ENCODE measurements at places on chromosomes 3 and 15. TPM values are rescaled to one million over a fixed set of nuclear protein-coding genes. Genes with fewer than 3 reads are reported as not detected.

- DNase-seq = no peak
Measured at GRCh38 chr3:175965036-175965435, 1105.9 kb downstream of the NAALADL2 start.

DNA sequence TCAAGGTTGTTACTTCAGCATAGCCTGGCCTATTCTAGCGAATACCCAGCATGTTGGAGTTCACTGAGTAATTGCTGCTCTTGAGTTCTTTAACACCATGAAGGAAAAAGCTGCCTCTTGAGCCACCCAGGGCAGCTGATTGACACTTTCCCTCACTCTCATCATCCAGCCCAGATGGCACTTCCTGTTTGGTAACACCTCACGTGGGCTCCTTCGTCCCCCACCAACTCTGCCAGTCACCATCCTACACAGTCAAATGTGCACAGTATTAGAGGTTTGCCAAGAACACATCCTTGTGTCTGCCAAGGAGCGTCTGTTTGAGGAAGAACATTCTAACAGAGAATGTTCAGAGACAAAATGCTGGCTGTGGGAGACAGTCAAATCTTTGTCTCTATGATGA lies 266.3 kb downstream of the RPLP1 start:
- DNase-seq = no peak

DNA sequence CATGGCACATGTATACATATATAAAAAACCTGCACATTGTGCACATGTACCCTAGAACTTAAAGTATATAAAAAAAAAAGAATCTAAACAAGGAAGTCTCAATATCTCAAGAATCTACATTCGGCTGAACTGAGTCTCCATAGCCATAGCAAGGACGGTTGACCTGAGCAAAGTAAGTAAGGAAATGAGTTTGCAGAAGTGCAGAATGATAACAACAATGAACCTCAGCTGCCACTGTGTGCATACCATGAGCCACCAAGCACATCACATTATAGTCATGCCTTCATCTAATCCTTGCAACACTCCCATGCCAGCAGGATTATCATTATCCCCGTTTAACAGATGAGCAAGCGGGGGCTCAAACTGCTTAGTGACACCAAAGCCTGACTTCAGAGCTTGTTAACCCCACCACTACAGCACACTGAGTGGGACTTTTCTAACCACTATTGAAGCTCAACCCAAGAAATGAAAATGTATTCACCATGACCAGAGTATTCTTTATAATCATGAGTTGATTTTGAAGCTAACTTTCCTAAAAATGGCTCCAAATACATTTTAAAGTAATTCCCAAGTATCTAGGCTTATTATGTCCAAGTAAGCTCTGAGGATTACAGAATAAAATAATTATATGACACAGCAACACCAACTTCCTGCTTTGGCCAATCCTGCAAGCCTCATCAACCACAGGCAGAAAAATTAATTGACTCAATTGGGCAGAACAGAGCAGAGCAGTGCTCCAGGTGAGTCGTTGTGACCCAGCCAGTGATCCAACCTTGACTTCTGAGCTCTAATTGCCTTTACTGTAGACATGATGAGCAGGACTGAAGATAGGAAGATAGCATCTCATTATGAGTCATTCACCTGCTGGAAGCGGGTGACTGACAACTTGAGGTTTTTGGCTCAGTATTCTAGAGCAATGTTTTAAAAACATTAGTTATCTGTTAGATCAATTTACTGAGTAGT lies 47.3 kb upstream of the IL12A start:
- no peak for DNase-seq

The ADAMTS7 gene
- polyA plus RNA-seq = 34.1 TPM

DNA sequence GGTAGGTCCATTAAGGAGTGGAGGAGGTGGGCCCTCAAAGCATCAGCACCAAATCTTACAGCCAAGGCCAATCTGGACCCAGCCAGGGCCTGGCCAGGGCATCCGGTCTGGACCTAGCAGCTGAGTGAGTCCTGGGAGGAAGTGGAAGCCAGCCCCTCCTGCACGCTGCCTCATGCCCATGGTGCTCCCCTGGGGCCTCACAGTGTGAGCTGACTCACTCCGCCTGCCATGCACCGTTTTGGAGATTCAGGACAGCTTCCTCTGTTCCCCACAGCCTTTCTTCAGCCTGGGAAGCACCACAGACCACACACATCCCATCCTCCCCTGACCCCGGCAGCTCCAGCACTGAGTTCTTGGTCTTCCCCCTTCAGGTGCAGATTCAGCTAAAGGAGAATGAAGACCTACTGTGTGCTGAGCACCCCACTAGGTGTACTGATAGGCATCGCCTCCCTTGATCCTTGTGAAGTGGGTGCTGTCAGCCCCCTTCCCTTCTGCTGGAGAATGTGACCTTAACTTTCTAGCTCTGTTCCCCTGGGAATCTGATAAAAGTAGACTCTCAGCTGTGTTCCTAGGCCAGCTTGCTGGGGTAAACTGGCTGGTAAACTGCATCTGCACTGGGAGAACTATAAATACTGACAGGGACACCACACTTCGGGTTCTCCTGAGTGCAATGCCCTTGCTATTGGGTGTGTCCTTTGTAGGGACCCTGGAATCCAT lies 36.8 kb upstream of the SEC13 start:
- DNase-seq = no peak

The XCR1 gene
- 0.80 TPM for polyA plus RNA-seq

The BFSP2 gene
- not detected for polyA plus RNA-seq

GRCh38 chr3:36447061-36447460 lies 66.8 kb downstream of the STAC start:
- DNase-seq = no peak

GRCh38 chr3:156259896-156260295 lies 139.5 kb downstream of the KCNAB1 start:
- DNase-seq = no peak

DNA sequence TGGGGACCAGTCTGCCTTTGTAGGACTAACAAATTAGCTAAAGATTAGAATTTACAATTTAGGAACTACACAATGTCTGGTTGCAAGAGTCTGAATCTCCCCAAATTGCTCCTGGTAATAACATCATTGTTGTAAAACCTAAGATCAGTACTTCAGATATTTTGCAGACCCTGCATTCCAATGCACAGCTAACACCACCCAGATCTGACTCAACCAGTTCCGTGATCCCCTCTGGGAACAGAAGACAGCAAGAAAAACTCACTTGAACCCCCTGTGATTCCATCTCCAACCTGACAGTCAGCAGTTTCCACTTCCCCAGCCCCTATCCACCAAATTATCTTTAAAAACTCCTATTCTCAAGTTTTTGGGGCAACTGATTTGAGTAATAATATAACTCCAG lies 201.9 kb upstream of the ARPP21 start:
- no peak for DNase-seq

DNA sequence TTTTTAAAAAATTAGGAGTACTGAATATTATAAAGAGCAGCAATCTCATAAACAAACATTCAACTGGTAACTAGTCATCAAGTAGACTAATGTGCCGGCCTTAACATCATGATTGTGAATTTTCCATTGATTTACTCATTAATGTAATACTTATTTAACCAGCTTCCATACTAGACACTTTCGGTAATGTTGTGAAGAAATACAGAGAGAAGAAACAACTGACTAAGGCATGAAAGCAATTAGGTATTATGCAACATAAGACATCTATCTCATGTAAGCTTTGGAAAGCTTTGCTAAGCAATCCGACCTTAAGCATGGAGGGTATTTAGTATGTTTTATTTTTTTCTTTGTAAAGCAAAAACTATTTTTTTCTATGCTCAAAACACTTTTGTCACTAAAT lies 108.0 kb downstream of the IL1RAP start:
- no peak for DNase-seq

DNA sequence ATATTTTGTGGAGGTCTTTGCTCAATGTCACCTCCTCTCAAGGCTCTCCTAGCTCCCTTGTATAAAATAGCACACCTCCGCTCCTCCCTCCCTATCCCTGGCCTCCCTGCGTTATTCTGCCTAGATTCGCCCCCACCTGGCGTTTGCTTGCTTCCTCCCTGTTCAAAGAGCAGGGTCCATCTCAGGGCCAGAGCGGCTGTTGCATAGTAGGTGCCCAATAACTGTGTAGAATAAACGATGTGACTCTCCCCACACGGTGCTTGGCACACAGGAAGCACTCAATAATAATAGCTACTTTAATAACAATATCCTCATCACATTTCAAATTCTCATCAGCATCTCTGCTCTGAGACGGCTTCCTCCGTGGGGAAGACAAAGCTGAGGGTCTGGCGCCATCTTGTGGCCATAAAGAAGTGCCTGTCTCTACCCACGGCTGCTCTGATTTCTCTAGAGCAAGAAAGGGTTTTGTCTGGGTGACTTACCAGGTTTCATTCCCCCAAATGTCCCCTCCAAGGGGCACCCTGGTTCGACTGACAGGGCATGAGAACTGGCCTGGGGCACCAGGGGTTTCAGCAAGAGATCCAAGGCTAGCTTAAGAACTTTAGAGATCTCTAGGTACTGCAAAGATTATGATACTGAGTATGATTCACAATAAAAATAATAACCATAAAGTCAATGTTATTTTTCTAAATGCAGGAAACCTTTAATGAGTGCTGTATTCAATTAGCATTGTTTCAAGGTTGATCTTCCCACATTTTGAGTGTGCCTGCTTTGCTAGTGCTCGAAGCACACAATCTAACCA lies 16.1 kb downstream of the CD276 start:
- DNase-seq = peak; percentile 80

The CAV3 gene
- polyA plus RNA-seq = 0.58 TPM

DNA sequence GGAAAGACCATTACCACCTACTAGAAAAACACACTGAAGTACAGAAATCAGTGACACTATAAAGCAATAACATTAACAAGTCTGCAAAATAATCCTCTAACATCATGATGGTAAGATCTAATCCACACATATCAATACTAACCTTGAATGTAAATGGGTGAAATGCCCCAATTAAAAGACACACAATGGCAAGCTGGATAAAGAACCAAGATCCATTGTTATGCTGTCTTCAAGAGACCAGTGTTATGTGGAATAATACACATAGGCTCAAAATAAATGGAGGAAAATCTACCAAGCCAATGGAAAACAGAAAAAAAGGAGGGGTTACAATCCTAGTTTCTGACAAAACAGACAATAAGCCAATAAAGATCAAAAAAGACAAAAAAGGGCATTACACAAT lies 13.5 kb downstream of the OR5K3 start:
- no peak for DNase-seq

The WHAMM gene
- 10.0 TPM for polyA plus RNA-seq

- no peak for DNase-seq
Measured at GRCh38 chr15:73981761-73982221, 10.3 kb downstream of the STOML1 start.

GRCh38 chr3:192914848-192915247 lies 2.8 kb downstream of the MB21D2 start:
- no peak for DNase-seq

DNA sequence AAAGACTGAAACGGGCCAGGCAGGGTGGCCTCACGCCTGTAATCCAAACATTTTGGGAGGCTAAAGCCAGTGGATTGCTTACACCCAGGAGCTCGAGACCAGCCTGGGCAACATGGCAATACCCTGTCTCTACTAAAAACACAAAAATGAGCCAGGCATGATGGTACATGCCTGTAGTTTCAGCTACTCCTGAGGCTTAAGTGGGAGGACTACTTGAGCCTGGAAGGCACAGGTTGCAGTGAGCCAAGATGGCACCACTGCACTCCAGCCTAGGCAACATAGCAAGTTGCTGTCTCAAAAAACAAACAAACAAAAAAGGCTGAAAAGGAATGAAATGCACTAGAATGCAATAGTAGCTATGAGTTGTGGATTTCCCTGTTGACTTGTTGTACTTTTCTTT lies 94.7 kb downstream of the STAG1 start:
- no peak for DNase-seq

DNA sequence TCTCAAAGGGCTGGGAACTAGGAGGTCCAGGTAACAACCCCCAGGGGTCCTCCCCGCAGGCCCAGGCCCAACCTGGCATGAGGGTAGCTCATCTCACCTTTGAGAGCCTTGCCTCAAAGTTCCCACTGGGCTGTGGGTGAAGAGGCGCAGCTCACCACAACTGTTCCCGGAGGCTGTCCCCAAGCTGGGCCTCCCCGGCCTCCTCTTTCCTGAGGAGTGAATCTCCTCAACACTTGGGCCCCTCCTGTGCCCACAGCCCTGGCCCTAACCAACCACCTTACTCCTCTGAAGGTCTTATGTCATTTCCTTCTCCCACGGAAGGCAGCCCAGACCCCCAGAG lies 27.5 kb upstream of the CORO2B start:
- DNase-seq = no peak

The VPS33B gene
- polyA plus RNA-seq = 17.5 TPM

- no peak for DNase-seq
Measured at GRCh38 chr3:40116478-40117177, 192.9 kb upstream of the EIF1B start.

The DMXL2 gene
- polyA plus RNA-seq = 58.4 TPM

DNA sequence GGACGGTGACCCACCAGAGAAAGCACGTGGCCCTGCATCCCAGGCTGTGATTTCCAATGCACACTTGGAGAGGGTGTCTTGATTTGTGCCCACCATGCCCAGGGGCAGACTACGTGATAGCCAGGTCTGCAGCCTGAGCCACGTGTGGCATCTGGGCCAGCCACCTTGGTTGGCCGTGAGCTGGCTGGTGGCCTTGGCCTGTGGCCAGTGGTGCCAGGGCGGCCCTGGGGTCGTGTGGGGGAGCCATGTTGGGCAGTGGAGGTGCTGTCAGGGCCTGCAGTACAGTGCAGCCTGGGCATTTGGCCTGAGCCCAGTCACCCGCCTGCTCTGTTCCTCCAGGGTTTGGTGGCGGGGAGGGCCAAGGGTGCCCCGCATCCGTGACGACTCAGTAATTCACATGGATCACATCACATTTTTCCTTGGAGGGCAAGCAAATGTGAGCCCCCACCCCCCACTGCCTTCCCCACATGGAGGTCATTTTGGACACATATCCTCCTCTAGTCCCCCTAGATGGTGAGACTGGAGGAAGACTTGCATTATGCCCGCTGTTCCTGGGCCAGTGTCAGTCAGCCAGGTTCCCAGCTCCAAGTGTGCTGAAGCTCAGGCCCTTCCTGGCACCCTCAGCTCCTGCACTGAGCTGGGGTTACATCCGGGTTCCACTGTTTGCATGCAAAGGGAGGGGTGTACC lies 201.4 kb downstream of the UBE3A start:
- no peak for DNase-seq

DNA sequence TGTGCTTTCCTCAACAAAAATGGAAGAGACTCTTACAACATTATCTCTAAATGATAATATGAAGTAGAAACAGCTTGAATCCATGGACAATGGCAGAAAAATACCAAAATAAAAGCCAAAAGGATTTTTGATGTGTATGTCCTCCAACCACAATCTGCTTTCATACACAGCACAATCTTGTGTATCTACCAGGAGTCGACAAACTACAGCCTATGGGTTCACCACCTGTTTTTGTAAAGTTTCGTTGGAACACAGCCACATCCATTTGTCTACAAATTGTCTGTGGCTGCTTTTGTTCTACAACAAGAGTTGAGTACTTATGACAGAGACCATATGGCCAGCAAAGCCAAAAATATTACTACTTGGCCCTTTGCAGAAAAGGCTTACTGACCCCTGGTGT lies 88.7 kb upstream of the UBE2E2 start:
- peak; percentile 75 for DNase-seq

GRCh38 chr3:29057326-29057725 lies 223.5 kb upstream of the RBMS3 start:
- no peak for DNase-seq

Data from right lung (tissue), 10 donors.